ENCODE measurements at places on chromosomes 12 and 14. TPM values are rescaled to one million over a fixed set of nuclear protein-coding genes. Genes with fewer than 3 reads are reported as not detected.

GRCh38 chr12:51521554-51522276 is 69.3 kb upstream of the SCN8A start:
- no peak for DNase-seq
- H3K27me3 ChIP-seq: no peaks in the 10 kb centered on the region
- H3K4me1 ChIP-seq: no peaks in the 10 kb centered on the region
- no peak overlapping the region for H3K27ac ChIP-seq

DNA sequence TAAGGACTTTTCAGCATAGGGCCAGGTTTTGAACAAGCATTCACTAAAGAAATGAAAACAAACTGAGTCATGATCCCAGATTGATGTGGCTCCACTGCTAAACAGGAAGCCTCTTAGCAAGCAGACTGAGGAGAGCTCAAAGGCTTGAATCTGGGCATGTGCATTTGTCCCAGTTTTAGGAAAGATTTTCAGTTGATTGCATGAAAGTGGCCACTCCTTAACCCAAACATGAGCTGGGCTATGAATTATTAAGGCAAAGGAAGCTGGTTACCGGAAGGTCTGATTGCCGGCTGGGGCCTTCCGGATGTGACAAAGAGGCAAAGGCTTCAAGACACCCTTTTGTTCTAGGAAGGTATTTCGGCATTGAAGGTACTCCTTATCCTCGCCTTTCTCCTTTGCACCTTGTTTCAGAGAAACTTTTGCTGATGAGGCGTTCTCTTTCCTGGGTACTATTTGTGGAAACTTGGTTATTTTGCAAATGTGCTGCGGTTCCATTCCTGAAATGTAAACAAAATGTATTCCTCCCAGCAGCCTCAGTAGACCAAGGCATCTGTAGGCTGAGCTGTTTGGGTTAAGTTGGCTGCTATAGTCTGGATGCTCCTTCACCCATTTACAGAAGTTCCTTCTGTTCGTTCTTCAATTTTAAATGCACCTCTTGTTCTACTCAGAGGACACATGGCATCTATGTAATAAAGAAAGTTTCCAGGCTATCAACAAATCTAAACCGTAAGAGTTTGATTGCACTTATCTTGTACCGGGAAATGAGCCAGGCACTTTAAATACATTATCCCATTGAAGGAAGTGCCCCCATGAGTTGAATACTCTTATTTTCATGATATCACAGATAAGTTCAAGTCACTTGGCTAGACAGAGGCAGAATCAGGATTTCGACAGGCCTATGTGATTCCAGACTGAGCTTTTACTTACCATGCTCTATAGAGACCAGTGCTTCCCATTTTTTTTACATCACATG is 115.6 kb upstream of the METAP2 start:
- H3K27me3 ChIP-seq: no peaks in the 10 kb centered on the region
- DNase-seq: no peak
- no peak overlapping the region for H3K4me3 ChIP-seq
- H3K4me1 ChIP-seq: no peaks in the 10 kb centered on the region
- no peak overlapping the region for H3K27ac ChIP-seq
- no peaks in the 10 kb centered on the region for H3K36me3 ChIP-seq

DNA sequence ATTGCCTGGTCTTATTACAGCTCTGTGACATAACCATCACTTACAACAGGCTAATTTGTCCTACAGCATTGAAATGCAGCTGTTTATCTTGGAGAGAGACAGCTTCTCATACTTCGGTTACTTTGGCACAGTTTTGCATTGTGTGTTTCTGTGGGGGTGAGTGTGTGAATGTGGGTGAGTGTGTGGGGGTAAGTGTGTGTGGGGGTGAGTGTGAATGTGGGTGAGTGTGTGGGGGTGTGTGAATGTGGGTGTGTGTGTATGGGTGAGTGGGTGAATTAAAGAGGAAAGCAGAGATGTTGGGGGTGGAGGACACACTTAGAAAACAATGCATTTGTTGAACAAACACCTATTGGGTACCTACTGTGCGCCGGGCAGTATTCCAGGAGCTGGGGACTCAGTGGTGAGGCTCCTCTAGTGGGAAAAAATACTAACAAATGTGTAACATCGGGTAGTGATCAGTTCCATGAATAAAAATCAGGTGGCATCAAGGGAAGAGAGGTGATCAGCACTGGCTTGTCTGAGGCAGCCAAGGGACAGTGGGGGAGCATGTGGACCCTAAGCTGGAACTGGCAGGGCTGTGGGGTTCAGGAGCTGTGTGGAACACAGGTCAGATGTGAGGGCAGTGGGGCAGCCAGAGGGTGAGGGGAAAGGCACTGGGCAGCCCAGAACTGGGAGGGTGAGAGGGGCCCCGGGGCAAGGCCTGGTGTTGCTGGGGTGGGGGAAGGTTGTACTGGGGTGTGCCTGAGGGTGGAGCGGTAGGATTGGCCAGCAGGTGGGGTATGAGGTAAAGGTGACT is 44.1 kb upstream of the AMN start:
- H3K4me1 ChIP-seq: no peaks in the 10 kb centered on the region
- H3K36me3 ChIP-seq: peaks cover 70% of the 10 kb centered on the region
- H3K4me3 ChIP-seq: no peak overlapping the region
- DNase-seq: no peak
- H3K27ac ChIP-seq: no peak overlapping the region
- no peaks in the 10 kb centered on the region for H3K27me3 ChIP-seq

GRCh38 chr14:76876076-76876475 is 49.9 kb downstream of the LRRC74A start:
- no peak overlapping the region for H3K27ac ChIP-seq
- DNase-seq: peak; percentile 46
- no peaks in the 10 kb centered on the region for H3K27me3 ChIP-seq
- no peaks in the 10 kb centered on the region for H3K36me3 ChIP-seq

DNA sequence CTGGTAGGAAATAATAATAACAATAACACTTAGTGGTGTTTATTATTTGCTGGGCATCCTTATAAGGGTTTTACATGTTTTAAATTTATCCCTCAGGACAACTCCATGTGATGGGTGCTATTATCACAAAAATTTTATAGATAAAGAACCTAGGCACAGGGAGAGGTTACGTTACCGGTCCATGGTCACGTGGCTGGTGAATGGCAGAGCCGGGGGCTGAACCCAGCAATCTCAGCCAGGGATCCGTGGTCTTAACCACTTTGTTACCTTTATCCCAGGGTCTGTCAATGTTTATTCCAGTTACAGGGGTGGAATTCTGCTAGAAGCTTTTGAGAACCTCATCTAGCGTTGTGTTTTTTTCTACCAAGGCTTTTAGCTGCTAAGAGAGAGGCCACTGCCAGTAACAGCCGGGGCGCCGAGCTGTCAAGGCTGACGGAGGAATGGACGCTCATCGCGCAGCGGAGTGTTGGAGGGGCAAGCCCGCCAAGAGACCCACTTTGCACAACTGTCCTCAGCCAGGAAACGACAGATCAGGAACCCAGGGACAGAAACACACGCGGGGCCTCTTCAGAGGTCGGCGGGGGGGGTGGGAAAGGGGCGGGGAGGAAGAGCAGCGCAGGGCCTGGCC is 418 bp downstream of the AMN1 start:
- no peaks in the 10 kb centered on the region for H3K36me3 ChIP-seq
- peak overlapping the region; percentile 99 for H3K4me3 ChIP-seq
- peaks cover 26% of the 10 kb centered on the region for H3K4me1 ChIP-seq
- H3K27me3 ChIP-seq: no peaks in the 10 kb centered on the region

DNA sequence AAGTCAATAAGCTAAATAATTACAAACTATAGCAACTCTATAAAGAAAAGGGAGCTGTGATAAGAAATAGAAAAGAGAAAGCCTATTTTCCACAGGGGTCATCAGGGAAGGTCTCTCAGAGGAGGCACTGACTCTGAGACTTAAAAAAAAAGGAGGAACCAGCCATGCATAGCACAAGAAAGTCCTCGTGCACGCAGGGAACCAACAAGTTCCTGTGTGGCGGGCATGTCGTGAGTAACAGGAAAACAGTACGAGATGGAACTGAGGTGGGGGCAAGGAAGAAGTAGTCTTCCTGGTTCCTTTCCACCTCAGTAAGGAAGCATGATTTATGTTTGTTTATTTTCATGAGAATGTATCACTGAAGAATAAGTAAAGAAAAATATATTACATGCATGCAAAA is 367.0 kb upstream of the TMEM132C start:
- H3K4me1 ChIP-seq: no peaks in the 10 kb centered on the region
- no peak overlapping the region for H3K27ac ChIP-seq
- H3K36me3 ChIP-seq: no peaks in the 10 kb centered on the region

The KRT77 gene
- polyA plus RNA-seq: not detected
